ENCODE measurements at places on chromosomes 16 and 17. TPM values are rescaled to one million over a fixed set of nuclear protein-coding genes. Genes with fewer than 3 reads are reported as not detected.

SDK2 gene
- 1.8 TPM for total RNA-seq

KRT33B gene
- total RNA-seq: not detected

TM4SF5 gene
- total RNA-seq: not detected

SDR42E2 gene
- not detected for total RNA-seq

CCL5 gene
- total RNA-seq: 2.9 TPM

NFE2L1 gene
- 569 TPM for total RNA-seq

ELMO3 gene
- total RNA-seq: 1.00 TPM

VEZF1 gene
- total RNA-seq: 59.8 TPM

GRCh38 chr17:50035421-50035879, 20.5 kb upstream of the ITGA3 start:
- H3K27me3 ChIP-seq: no peaks in the 10 kb centered on the region
- no peaks in the 10 kb centered on the region for H3K4me1 ChIP-seq
- no peaks in the 10 kb centered on the region for H3K36me3 ChIP-seq
- no peak for DNase-seq
- no peak overlapping the region for H3K4me3 ChIP-seq
- H3K27ac ChIP-seq: no peak overlapping the region

DNA sequence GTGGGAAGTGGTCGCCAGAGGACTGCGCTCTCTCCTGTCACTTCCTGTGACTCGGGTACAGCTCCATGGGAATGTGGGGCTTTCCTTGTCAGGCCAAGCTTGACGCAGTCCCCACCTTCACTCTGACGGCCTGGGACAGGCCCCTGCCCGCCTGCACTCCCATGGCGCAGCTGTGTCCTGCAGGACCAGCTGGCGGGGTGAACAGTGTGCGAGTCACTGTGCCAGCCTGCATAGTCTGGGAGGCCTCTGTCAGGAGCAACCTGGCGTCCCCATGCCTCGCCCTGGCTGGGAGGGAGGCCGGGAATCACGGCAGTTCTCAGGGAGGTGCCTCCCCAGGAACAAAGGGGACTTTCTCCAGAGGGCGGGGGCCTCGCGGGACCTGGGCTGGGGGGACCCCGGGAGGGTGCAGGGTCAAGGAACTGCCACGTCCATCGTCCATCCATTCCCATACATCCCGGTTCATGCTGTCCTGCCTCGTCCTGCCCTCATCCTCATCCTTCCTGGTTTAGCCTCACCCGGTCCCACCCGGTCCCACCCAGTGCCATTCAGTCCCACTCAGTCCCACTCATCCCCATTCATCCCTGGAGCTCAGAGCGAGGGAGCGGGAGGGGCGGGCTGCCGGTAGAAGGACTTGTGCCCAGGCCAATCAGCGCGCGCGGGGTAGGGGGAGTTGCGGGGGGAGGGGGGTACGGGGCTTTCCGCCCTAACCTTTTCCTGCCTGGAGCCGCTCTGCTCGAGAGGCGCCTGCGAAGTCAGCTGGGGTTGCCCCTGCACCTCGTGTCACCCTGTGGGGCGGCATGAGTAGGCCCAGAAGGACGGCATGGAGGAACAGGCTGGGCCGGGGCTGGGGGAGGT, 13.4 kb downstream of the FLYWCH1 start:
- no peak overlapping the region for H3K4me3 ChIP-seq
- H3K27ac ChIP-seq: no peak overlapping the region
- H3K4me1 ChIP-seq: peaks cover 3% of the 10 kb centered on the region
- H3K36me3 ChIP-seq: peaks cover 3% of the 10 kb centered on the region
- no peak for DNase-seq
- H3K27me3 ChIP-seq: no peaks in the 10 kb centered on the region

GRCh38 chr17:29622337-29623282, at the start of gene CORO6:
Gene CORO6 (minus strand): TSS chr17:29622912. CDS start chr17:29621421, 1,491 bp downstream.
- H3K36me3 ChIP-seq: peaks cover 7% of the 10 kb centered on the region
- H3K27me3 ChIP-seq: no peaks in the 10 kb centered on the region
- no peak for DNase-seq

DNA sequence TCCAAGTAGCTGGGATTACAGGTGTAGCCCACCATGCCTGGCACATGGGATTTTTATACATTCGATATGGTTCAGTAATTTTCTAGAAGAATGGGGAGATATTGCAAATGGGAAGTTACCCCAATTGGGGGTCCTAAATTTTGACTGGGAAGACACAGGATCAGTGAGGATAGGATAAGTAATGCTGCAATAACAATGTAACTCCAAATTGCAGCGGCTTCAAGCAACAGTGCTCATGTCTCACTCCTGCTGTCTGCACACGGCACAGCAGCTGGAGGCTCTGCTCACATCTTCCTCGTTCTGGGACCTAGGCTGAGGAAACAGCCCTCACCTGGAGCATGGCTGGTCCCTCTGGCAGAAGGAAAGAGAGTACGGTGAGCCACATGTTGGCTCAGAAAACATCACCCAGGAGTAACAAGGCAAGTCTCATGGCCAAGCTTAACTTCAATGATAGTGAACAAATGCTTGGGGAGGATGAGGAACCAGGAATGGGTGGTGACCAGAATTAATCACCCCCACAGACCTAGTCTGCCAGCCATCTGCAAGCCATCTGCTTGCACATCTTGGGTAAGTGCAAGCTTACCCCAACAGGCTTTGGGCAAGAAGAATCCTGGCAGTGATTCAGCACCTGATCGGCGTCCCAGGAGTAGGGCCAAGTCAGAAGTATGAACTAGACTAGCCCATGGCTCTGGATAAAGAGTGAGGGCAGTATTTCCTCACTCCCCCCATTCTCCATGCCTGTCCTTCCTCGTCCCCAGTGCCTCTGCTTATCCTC, 229.2 kb downstream of the COPRS start:
- no peak overlapping the region for H3K27ac ChIP-seq
- no peaks in the 10 kb centered on the region for H3K27me3 ChIP-seq
- no peak for DNase-seq
- no peak overlapping the region for H3K4me3 ChIP-seq
- H3K4me1 ChIP-seq: no peaks in the 10 kb centered on the region

DNA sequence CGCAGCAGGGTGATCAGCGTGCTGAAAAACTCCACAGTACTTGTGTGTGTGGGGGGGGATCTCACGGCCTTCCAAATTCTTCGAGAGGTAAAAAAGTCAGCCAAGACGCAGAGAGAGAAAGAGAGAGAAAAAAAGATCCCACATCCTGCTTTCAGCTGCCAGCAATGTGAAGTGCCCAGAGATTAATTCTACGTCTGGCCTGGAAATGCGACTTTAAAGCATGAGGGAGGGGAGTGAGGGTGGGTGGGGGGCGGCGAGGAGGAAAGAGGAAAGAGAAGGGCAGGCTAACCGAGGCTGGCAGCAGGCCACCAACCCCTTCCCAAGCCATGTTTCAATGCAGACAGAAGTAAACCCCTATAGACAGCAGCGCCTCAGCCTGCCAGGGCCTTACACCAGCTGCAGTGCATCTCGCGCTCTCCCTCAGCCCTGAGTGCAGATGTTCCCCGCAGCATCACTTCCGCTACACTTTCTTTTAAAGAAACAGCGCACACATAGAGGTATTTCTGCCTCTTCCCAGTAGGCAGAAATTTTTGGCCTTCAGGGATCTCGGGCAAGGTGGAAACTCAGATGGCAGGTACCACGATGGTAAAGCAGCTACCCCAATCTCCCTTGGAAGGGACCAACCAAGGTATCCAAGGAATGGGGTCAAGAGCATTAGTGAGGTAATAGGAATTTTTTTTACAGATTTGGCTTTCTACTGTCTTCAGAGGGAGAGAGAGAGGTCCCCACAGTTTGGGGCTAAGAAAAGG, 87.8 kb downstream of the SMG6 start:
- H3K4me3 ChIP-seq: peak overlapping the region; percentile 46
- no peaks in the 10 kb centered on the region for H3K27me3 ChIP-seq
- peak; percentile 72 for DNase-seq
- H3K4me1 ChIP-seq: peaks cover 57% of the 10 kb centered on the region
- peak overlapping the region; percentile 84 for H3K27ac ChIP-seq
- H3K36me3 ChIP-seq: no peaks in the 10 kb centered on the region

DNA sequence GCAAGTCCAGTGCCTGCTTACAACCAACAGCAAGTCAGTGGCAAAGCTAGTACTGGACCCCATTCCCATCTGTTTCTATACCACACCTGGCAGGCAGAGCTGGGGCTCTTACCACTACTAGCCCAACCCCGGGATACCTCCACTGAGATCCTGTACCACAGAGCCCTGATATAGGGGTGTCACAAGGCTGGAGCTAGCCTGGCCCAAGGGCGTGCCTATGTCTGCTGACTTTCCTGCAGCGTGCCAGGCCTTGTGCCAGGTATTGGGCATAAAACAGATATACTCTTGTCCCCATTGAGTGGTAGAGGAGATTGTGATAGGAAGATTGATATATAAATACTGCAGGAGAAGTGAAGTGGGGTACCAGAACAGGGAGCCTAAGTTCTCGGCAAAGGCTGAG, 44.4 kb downstream of the PLD6 start:
- H3K27me3 ChIP-seq: no peaks in the 10 kb centered on the region
- H3K4me3 ChIP-seq: no peak overlapping the region
- H3K4me1 ChIP-seq: no peaks in the 10 kb centered on the region

GRCh38 chr16:10265770-10266615, 83.8 kb upstream of the GRIN2A start:
- no peaks in the 10 kb centered on the region for H3K27me3 ChIP-seq
- no peaks in the 10 kb centered on the region for H3K36me3 ChIP-seq
- no peak for DNase-seq
- no peak overlapping the region for H3K4me3 ChIP-seq

DNA sequence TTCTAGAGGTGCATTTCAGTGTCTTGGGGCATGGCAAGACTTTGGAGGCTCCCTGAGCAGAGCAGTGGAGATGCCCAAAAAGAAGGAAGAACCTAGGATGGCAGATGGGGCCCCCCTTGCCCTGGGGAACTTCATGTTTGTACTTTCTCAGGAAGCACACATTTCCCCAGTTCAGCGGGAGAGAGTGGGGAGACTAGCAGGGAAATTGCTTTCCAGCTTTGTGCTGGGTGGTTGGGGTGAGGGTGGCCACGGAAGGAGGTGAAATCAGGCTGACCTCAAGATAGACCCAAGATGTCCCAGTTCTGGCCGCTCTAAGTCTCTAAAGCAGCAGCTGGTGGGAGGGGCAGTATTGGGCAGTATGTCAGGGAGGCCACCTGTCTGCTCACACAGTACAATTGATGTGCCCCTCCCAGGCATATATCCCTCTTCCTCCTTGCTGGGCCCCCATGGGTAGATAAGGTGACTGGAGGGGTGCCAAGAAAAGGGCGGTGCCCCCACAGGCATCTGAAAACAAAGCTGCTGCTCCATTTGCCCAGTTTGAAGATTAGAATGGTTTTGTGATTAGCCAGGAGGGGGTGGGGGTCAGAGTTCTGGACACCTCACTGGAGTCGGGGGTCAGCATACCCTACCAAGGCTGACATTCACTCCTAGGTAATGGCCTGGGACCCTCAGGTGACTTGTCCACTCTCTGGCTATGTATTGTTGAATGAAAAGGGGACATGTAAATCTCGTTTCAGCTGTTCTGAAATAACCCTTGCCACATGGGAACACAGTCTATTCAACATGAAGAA, 17.1 kb upstream of the NAGLU start:
- peak overlapping the region; percentile 1 for H3K4me3 ChIP-seq
- peak overlapping the region; percentile 95 for H3K27ac ChIP-seq
- H3K27me3 ChIP-seq: no peaks in the 10 kb centered on the region
- DNase-seq: peak; percentile 55

- no peak overlapping the region for H3K4me3 ChIP-seq
- H3K36me3 ChIP-seq: peaks cover 3% of the 10 kb centered on the region
- no peaks in the 10 kb centered on the region for H3K27me3 ChIP-seq
- H3K4me1 ChIP-seq: peaks cover 21% of the 10 kb centered on the region
- H3K27ac ChIP-seq: no peak overlapping the region
Measured at GRCh38 chr17:50175035-50175807, 9.4 kb downstream of the SGCA start.

DNA sequence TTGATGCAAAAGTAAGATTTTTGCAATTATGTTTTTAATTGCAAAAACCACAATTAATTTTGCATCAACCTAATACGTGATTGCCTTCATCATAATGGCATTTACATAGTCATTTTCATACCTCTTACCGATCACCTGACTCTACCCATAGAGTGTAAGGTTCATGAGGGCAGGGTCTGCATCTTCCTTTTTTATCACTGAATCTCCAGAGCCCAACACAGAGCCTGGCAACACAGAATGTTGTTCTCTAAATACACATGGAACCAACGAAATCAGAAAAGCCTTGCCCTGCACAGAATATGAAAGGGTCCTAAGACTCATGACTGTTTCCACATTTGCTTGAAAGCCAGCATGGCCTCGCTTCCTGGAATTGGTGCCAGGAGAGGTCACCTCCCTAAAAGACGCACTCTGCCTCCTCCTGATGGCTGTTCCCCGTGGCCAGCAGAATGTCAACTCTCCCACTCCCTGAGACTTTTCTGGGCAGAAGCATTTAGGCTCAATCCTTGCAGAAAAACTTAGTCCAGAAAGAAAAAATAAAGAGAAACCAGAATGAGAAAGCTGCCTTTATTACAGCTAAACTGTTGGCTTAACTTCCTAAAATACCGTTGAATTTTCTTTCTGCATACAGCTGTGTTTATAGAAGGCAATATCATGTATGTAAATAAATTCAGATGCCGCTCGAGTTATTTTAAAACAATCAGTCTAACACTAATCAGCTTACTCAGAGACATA, 327.8 kb upstream of the MAF start:
- no peak overlapping the region for H3K27ac ChIP-seq
- no peak for DNase-seq
- H3K4me1 ChIP-seq: no peaks in the 10 kb centered on the region
- H3K27me3 ChIP-seq: no peaks in the 10 kb centered on the region
- no peak overlapping the region for H3K4me3 ChIP-seq

DNA sequence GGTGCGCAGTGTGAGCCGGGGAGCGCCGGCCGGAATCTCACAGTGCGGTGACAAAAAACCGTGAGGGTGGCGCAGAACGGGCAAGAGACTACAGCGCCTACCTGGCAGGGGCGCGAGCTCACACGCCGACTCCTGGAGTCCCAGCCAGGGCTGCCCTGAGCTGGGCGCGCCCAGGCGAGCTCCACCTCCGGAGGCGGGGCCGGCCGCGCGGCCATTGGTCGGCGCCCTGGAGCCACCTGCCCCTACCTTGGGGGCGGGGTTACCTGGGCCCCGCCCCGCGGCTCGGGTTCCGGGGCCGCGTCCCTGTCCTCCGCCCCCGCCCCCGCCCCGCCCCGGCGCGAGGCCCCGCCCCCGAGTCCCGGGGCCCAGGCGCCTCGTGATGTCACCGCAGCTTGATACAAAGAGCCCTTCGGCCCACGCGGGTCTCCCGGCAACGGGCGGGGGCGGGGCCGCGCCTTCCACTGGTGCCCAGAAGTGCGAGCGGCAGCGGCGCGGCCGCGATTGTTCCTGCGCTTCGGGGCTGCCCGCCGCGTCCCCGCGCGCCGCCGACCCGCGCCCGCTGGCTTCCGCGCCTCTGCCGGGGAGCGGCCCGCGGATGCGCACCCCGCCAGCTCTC, 96.3 kb downstream of the RAB11FIP4 start:
- peak overlapping the region; percentile 73 for H3K4me3 ChIP-seq
- DNase-seq: peak; percentile 81
- H3K36me3 ChIP-seq: no peaks in the 10 kb centered on the region
- H3K27me3 ChIP-seq: peaks cover 7% of the 10 kb centered on the region

Measured in heart right ventricle (tissue), 16 donors.